ENCODE measurements at places on chromosomes 4 and X.

- peak; percentile 66 for DNase-seq
Observed at GRCh38 chr4:78560296-78560963, 8.9 kb downstream of the ANXA3 start.

DNA sequence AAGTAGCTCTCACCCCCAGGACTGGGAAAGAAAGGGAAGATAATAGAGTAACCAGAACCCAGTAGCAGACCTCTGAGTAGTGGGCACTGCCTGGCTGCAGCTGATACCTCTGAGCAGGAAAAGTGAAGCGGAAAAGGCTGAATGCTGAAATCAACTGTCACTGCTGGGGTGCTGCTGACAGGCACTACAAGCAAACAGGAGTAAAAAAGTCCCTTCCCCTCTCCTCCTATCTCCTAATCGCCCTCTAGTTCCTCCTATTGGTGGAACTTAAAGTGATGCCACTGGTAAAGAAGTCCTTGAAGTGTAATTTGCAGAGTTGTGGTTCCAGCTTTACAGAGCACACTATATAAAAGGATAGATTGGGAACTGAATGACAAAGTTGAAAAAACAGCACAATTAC, 32.8 kb upstream of the GLRB start:
- peak; percentile 56 for DNase-seq

DNA sequence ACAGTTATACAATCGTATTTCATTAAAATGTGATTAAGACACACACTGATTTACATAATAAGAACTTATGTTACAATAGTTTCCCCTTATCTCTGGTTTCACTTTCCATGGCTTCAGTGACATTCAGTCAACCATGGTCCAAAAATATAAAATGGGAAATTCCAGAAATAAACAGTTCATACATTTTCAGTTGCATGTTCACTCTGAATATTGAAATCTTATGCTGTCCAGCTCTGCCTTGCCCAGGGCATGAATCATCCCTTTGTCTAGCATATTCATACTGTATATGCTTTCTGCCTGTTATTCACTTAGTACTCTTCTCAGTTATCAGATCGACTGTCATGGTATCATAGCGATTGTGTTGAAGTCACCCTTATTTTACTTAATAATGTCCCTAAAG, 173.8 kb upstream of the DCAF12L2 start:
- no peak for DNase-seq

- peak; percentile 6 for DNase-seq
Observed at GRCh38 chr4:54781756-54782155, 124.0 kb downstream of the KIT start.

GRCh38 chr4:30208731-30209435, 511.3 kb upstream of the PCDH7 start:
- peak; percentile 75 for DNase-seq

GRCh38 chr4:82726596-82726995, 72.0 kb downstream of the SCD5 start:
- no peak for DNase-seq

DNA sequence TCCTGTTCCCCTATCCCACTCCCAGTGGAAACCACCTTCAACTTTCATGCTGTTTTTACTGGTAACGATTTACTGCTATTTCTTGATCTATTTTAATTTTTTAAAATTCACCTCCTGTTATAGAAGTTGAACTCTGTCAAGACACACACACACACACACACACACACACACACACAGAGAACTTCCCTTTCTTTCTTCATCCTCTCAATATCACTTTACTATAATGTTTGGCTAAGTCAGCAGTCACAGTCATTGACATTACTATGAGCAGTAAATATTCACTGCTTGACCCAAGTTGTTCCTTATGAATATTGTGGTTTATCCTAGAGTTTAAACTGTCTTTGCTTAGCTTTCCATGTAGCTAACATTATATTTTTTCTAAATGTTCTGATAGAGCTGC, 24.0 kb upstream of the SGMS2 start:
- no peak for DNase-seq

All from astrocyte of the spinal cord (primary cell).